ENCODE measurements at places on chromosomes 1 and 21.

DNA sequence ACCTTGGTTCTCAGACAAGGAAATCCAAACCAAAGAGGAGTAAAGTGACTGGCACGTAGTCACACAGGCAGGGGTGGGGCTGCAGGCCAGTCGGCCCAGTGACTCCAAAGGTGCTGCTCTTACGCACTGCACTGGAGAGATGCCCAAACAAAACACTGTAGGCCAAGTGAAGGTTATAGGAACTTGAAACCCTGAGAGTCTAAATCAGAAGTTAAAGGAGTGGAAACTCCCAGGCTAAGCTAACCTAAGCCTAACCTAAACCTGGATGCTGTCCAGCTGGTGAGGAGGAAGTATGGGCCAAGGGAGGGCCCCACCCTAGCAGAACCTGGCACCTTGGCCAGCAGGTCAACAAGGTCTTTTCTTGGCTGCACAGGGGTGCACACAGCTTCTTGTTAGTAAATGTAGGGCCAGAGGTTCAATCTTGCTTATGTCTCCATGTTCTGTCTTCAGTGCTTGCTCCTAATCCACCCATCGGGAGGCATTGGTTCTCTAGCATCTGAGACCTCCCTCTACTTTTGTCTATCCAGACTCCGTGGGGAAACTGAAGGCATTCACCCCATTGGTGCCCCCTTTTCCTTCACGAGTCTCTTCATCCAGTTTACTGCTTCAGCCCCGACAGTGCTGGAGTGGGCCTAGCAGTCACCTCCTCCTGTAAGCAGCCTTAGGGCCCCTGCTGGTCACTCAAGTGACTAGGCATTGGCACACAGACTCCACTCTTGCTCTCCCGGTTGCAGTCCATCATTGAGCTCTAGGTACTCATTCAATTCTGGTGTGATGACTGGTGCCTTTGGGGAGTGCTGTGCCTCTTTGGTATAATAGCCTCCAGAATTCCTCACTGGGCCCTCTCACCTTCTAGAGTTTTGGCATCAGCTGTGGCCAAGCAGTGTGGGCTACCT is 12.9 kb upstream of the TMEM125 start:
- no peak for DNase-seq

- DNase-seq = no peak
Observed at GRCh38 chr1:99644279-99645004, 1.5 kb upstream of the PALMD start.

DNA sequence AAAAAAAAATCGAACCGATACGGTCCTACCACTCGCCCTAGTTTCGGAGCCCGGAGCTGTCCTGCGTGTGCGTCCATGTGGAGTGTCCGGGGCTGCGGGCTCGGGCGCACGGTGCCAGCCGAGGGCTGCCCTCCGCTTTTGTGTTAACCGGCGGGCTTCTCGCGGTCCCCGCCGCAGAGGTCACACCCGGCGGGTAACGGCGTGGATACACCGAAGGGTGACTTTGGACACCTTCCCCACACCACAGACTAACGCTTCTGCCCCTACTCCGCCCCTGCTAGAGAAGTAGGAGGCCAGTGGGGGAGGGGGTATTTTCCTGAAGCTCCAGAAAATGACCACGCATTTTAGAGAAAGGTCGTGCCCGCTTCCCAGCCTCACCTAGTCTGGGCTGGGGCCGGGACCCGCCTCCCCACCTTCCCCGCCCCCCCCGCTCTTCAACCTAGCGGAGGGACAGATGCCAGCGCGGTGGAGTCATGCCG is 609 bp upstream of the ATF3 start:
- no peak for DNase-seq

DNA sequence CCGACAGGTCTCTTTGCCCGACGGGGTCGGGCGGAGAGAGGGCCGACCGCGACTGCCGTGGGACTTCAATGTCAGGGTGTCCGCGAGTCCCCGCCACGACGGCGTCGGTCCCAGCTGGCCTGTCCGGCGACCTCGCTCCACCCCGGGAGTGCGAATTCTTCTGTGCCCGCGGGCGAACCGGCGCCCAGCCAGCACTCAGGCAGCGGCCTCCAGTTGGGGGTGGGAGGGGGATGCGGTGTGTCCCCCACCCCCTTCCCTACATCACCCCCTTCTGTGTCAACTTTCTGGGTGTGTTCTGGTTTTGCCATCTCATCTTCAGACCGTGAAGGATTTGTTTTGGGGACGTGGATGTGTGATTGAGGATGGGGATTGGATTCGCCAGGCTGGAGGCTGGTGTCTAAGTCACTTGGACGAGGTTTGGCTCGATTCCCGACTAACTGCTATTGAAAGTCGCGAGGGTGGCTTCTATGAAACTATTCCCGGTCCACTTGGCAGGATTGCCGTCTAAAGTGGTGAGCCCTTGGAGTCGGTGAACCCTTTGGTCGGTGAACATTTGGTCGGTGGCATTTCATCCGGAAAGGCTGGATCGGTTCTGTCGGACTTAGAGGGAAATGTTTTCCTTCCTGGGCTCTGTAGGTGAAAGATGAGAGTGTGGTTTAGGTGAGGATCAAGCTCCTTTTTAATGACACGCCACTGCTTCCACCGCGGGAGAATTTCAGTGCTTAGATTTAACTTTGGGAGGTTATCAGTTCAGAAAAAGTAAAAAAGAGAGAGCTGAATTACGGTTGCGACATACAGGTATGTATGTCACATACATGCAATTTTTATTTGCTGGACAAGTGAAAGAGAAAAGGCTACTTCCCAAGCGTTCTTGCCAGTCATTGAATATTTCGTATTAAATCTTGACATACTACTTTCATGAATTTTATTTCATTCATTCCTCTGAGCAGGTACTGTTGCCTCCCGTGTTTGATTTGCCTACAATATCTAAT is 771 bp downstream of the ABCD3 start:
- peak; percentile 31 for DNase-seq

GRCh38 chr21:38853421-38853919 is 47.7 kb downstream of the ETS2 start:
- DNase-seq = peak; percentile 72

Measured in NCI-H510A treated with DMSO at 0.1 percent for 48 hours (cell line).